ENCODE measurements at places on chromosomes 4 and X. TPM values are rescaled to one million over a fixed set of nuclear protein-coding genes. Genes with fewer than 3 reads are reported as not detected.

The CENPVL2 gene
- not detected for total RNA-seq

The TNIP3 gene
- total RNA-seq: 0.28 TPM

The TLR2 gene
- total RNA-seq: 0.28 TPM

The EGF gene
- 0.43 TPM for total RNA-seq

The TIMM17B gene
- 28.7 TPM for total RNA-seq

Data from smooth muscle cell of bladder (primary cell).